ENCODE measurements at places on chromosomes 4 and X.

- H3K4me1 ChIP-seq: no peaks in the 10 kb centered on the region
- no peak overlapping the region for H3K27ac ChIP-seq
- H3K36me3 ChIP-seq: no peaks in the 10 kb centered on the region
- no peak overlapping the region for H3K4me3 ChIP-seq
- no peaks in the 10 kb centered on the region for H3K27me3 ChIP-seq
Observed at GRCh38 chrX:30150196-30150895, 65.0 kb upstream of the MAGEB2 start.

DNA sequence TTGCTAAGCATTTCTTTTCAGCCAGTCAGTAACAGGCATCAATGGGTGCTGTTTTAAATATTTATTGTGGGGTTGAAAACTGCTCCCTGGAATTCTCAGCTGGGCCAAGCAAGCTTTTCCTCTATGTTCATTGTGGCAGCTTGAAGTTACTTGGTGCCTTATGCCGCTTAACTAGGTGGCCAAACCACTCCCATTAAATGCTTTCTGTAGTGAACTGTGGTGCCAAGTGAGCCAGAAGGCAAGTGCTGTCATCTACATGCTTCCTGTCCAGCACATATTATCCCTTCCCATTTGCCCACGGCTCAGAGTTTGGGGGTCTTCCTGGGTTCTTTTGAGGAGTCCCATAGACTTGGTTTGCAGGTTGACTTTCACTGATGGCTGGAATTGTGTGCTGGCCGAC is 64.8 kb downstream of the TAB3 start:
- no peaks in the 10 kb centered on the region for H3K4me1 ChIP-seq
- no peaks in the 10 kb centered on the region for H3K27me3 ChIP-seq
- no peak overlapping the region for H3K4me3 ChIP-seq
- no peaks in the 10 kb centered on the region for H3K36me3 ChIP-seq
- DNase-seq: no peak
- H3K27ac ChIP-seq: no peak overlapping the region

DNA sequence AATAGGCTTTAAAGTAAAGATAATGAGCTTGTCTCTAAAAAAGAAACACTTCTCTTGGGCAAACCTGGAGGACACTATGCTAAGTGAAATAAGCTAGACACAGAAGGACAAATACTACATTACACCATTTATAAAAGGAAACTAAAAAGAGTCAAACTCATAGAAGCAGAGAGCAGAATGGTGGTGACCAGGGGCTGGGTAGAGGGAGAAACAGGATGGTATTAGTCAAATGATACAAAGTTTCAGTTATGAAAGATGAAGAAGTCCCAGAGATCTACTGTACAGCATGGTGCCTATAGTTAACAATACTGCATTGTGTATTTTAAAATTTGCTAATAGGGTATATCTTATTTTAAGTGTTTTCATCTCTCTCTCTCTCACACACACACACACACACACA is 28.5 kb downstream of the ACSL4 start:
- DNase-seq: no peak
- H3K36me3 ChIP-seq: no peaks in the 10 kb centered on the region
- no peaks in the 10 kb centered on the region for H3K27me3 ChIP-seq
- H3K4me3 ChIP-seq: no peak overlapping the region

DNA sequence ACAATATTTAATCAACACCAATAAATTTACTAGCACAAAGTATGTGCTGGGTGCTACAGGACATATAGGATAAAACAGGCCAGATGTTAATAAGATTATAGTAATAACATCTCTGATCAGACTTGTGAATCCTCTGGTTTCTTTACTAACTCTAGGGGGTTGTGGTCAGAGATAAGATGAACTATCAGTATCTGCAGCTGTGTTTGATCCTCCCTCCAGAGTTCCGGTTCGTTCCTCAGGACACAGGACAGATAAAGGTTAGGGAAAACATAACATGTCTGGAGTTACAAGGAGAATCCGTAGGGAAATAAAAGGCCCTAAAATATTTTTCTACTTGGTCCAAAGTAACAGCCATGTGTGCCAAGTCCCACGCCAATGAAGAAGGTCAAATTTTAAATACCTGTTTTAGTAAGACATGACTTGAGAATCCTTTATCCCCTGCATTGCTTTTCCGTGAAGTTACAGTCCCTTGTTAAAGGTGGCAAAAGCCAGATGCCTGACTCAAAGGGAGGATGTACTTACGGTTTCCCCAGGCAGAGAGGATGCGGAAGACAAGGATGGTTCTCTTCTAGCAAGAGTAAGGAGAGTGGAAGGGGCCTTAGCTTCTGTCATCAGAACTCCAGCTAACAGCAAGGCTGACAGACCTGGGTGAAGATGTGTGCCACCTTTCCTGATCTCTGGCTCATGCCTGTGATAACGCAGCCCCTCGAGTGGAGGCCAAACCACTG is 44.4 kb downstream of the KIAA0232 start:
- peak overlapping the region; percentile 67 for H3K27ac ChIP-seq
- peaks cover 24% of the 10 kb centered on the region for H3K4me1 ChIP-seq
- DNase-seq: no peak
- H3K27me3 ChIP-seq: no peaks in the 10 kb centered on the region

- H3K4me3 ChIP-seq: peak overlapping the region; percentile 97
- H3K36me3 ChIP-seq: peaks cover 4% of the 10 kb centered on the region
- DNase-seq: no peak
- peak overlapping the region; percentile 99 for H3K27ac ChIP-seq
- peaks cover 6% of the 10 kb centered on the region for H3K27me3 ChIP-seq
Observed at GRCh38 chrX:68498044-68498507, 775 bp upstream of the YIPF6 start.

GRCh38 chrX:150012647-150013381 is 74.5 kb upstream of the EOLA2 start:
- no peak overlapping the region for H3K4me3 ChIP-seq
- H3K4me1 ChIP-seq: no peaks in the 10 kb centered on the region
- DNase-seq: no peak
- peaks cover 3% of the 10 kb centered on the region for H3K36me3 ChIP-seq
- no peak overlapping the region for H3K27ac ChIP-seq
- H3K27me3 ChIP-seq: no peaks in the 10 kb centered on the region

DNA sequence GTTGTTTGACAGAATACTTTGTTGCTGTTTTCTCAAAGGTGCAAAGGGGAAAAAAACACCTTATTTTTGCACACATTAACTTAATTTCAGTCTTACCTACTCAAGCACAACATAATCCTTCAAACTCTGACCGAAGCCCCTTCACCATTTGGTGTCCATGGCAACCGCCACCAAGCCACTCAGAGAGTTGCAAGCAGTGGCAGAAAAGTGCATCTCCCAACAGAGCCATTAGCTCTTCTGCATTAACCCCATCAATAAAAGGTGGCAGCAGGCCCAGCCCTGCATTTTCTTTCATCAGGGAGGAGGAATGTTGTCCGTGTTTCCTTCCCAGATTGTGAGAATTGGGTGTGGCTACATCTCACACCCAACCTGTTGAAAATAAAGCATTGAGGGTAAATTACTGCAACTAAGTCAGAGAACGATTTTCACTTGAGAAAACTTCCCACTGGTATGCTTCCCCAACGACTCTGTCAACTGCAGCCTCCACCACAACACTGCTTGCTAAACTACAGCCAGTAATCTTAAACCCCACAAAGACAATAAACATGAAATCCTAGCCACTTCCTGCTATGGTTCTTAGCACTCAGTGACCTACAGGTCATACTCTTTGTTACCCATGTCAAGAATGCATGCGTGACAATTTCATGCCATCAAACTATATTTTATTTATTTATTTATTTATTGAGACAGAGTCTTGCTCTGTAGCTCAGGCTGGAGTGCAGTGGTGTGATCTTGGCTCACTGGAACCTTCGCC is 154.0 kb downstream of the GRIA3 start:
- H3K27ac ChIP-seq: no peak overlapping the region
- no peaks in the 10 kb centered on the region for H3K4me1 ChIP-seq
- no peaks in the 10 kb centered on the region for H3K36me3 ChIP-seq
- no peak for DNase-seq

- H3K27me3 ChIP-seq: no peaks in the 10 kb centered on the region
- no peaks in the 10 kb centered on the region for H3K36me3 ChIP-seq
- no peak overlapping the region for H3K4me3 ChIP-seq
- H3K4me1 ChIP-seq: no peaks in the 10 kb centered on the region
- no peak for DNase-seq
Observed at GRCh38 chrX:137915466-137915865, 349.5 kb downstream of the ZIC3 start.

DNA sequence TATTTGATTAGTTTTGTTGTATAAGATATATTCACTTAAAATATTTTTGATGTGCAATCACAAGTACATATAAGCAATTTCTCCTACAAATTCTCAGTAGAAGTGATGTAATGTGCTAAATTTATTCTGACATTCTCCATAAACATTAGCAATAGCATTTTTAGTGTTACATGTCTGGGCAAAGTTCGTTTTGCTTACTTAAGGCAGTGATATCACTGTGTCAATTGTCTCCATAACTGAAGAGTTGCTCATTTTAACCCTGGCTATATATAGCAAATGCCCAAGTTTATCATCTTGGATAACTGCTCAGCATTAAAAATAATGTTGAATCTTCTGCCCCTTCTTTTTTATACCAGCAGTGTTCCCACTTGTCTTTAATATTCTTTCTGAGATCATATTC is 340.0 kb upstream of the NDST4 start:
- H3K4me1 ChIP-seq: no peaks in the 10 kb centered on the region
- H3K27ac ChIP-seq: no peak overlapping the region
- DNase-seq: no peak
- H3K36me3 ChIP-seq: no peaks in the 10 kb centered on the region

DNA sequence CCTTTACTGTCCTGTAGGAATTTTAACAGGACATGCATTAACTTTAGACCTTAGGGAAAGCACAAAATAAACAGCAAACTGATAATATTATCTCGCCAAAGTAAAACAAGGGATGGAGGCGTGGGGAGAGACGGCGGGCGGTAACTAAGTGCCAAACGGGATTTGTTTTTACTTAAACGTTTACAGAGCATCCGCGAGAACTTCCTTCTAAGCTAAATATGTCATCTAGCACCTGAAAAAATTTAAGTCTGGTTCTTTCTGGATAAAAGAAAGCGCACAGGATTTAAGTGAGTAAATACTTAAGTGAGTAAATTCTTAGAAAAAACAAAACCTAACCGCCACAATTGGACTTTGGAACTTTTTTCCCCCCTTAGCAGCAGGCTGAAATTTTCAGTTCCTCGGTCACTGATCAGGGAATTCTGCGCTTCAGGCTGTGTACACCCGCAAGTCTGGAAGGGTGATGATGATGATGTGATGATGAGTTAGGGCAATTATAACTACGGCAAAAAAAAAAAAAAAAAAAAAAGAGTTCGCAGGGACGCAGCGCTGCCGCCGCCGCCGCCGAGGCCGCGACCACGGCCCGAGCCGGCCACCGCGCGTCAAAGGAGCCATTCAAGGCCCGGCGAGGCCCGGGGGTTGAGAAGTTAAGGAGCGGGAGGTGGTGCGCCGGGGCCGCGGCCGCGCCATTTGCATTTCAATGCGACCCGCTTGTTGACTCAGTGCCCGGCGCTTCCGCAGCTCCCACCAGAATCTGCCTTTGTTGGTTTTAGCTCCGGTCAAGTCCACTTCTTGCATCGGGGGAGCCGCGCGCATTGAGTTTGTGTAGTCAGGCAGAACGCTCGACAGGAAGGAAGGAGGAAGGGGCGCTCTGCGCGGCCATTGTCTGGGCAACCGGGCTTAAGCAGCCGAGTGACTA is 108.8 kb downstream of the SPRY1 start:
- peak overlapping the region; percentile 52 for H3K4me3 ChIP-seq
- no peaks in the 10 kb centered on the region for H3K36me3 ChIP-seq

- no peak overlapping the region for H3K27ac ChIP-seq
- no peak overlapping the region for H3K4me3 ChIP-seq
- no peaks in the 10 kb centered on the region for H3K4me1 ChIP-seq
- H3K36me3 ChIP-seq: peaks cover 3% of the 10 kb centered on the region
- no peaks in the 10 kb centered on the region for H3K27me3 ChIP-seq
Observed at GRCh38 chr4:20305976-20306375, 54.3 kb downstream of the SLIT2 start.

GRCh38 chr4:1472148-1472797 is 66.0 kb upstream of the NKX1-1 start:
- no peaks in the 10 kb centered on the region for H3K36me3 ChIP-seq
- H3K27me3 ChIP-seq: peaks cover 15% of the 10 kb centered on the region
- no peak for DNase-seq
- no peak overlapping the region for H3K4me3 ChIP-seq
- no peaks in the 10 kb centered on the region for H3K4me1 ChIP-seq
- H3K27ac ChIP-seq: no peak overlapping the region

GRCh38 chrX:54496936-54497335 is 902 bp upstream of the FGD1 start:
- no peak for DNase-seq
- H3K36me3 ChIP-seq: no peaks in the 10 kb centered on the region
- peaks cover 38% of the 10 kb centered on the region for H3K27me3 ChIP-seq
- H3K27ac ChIP-seq: no peak overlapping the region
- peak overlapping the region; percentile 70 for H3K4me3 ChIP-seq

Measured in effector memory CD8-positive, alpha-beta T cell (primary cell).